HepG2 (cell line): ENCODE measurements at places on chromosomes 12 and 14.
A peak's percentile ranks its signal among the peaks of the same experiment; 100 is the strongest.

DNA sequence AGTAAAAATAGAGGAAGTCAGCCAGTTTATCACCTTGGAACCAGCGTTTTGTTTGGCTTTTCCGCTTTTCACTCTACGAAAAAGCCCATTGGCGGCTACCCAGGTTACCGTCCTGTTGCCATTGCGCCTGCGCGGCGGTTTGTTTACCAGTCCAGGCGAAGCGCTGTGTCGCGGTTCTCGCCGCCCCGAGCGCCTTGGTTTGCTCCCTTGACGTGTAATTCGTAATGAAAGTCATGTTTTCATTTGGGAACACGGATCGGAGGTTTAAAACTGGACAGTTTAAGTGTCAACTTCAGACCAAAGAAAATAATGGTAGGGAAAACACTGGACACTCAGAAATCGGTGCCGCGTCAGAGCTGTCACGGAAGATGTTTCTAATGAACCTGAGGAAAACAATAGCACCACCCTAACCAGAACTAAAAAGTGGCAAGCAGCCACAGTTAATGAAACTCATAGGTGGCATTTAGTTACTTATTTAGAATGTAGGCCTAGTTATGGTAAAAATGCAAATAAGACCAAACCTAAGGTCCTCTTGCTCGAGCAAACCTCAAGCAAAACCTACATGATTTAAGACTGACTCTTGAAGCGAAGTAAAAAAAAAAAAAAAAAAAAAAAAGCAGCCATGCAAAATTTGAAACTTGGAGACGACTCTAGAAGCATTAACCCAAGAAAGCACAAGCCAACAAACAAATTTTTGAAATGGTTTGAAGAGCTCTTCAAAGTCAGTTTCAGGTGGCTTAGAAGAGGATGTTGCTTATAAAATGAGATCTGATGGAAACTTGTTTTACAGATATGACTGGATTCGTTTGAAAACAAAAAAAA, 790 bp upstream of the GPR19 start:
- peak; percentile 73 for DNase-seq

DNA sequence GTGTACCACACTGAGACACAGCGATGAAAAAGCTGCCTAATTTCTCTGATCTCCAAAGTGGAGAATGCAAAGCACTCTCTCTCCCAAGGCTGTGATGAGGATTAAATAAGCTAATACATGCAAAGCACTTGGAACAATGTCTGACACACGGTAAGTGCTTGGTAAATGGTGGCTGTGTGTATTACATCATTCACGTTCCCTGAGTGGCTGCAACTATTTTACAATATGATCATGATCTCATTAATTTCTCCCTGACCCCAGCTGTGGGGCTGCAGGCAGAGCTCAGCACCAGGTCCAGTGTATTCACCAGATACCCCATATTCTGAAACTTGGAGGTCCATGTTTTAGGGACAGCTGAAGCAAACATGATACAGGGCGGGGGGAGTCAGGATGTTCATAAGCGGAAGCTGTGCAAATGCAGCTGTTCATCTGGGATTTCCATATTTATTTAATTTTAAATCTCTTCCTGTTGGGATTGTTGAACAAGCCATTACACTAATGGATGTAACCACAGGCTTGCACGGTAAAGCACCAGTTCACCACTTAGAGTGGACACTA, 106.4 kb downstream of the CCDC60 start:
- DNase-seq: no peak

DNA sequence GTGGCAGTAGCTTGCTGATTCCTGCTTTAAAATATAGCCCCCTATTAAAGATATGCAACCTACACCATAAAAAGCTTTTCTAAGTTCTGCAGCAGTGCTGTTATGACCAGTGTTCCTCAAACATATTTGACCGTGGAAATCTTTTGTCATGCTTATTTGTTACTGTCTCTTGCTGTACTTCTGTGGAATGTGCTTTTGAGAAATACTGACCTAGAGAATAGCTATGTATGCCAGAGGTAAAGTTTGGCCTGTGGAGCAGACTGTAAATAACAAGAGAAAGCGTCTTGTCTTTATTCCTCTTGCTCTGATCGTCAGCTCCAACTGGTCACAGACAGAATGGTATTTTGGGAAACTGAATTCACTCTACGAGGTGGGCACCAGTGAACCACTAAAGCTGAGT, 239.0 kb downstream of the FBXL14 start:
- DNase-seq: no peak

DNA sequence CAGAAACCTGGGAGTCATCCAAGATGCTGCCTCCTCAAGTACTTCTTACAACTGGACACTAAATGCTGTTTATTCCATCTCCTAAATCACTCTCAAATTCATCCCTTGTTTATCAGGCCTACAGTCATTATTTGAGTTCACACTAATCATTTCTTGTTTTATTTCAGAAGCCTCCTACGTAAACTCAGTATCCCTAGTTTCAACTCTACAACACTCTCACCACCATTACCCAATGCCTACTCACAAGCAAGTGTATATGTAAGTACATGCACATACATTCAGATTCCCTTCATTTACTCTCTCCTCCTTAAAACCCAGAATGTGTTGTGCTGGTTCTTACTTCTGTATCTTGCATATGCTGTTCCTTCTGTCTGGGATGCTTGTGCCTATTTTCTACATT, 43.0 kb downstream of the DDHD1 start:
- no peak for DNase-seq
